Left lung (tissue), 14 donors: ENCODE measurements at places on chromosomes 2 and 18. TPM values are rescaled to one million over a fixed set of nuclear protein-coding genes. Genes with fewer than 3 reads are reported as not detected.
A peak's percentile ranks its signal among the peaks of the same experiment; 100 is the strongest.

DNA sequence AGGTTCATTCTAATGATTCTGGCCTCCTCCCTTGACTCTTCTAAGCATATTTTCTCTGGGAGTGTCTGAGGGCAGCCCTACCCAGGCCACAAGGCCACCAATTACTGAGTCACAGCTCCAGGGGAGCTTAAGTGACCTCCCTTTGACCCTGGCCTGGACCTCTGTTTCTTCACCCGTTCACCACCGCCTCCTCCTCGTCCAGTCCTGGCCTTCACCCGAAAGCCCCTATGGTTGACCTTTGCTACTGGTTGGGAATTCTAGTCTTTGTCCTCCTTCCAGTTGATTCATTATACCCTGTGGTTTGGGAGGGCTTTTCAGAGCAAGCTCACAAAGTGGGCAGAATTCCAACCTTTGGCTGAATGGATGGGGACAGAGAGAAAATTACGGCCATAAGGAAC lies 72.6 kb downstream of the NRP2 start:
- H3K36me3 ChIP-seq: no peaks in the 10 kb centered on the region
- H3K4me3 ChIP-seq: no peak overlapping the region
- peaks cover 13% of the 10 kb centered on the region for H3K4me1 ChIP-seq

DNA sequence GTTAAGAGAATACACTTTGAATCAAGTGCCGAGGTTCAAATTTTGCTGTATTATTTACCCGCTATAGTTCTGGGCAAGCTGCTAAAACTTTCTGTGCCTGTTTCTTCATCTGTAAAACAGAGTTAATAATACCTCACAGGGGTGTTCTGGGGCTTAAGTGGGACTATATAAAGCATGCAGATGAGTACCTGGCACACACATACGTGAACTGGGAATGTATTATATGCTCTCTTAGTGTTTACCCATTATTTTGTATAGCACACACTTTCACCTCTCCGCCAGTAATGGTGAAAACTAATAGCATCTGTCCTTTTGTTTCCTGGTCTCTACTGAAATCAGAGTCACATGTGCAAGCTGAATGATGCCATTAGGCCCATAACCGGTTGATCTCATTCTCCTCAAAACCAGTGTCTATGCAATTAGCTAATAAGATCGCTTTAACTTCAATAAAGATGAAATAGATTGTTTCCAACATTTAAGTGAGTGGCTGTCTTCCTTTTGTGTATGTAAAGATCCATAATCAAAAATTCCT lies 3.8 kb upstream of the CDKL4 start:
- no peaks in the 10 kb centered on the region for H3K4me1 ChIP-seq
- no peak for DNase-seq
- H3K27ac ChIP-seq: no peak overlapping the region
- peaks cover 30% of the 10 kb centered on the region for H3K36me3 ChIP-seq
- no peak overlapping the region for H3K4me3 ChIP-seq
- no peaks in the 10 kb centered on the region for H3K27me3 ChIP-seq

DNA sequence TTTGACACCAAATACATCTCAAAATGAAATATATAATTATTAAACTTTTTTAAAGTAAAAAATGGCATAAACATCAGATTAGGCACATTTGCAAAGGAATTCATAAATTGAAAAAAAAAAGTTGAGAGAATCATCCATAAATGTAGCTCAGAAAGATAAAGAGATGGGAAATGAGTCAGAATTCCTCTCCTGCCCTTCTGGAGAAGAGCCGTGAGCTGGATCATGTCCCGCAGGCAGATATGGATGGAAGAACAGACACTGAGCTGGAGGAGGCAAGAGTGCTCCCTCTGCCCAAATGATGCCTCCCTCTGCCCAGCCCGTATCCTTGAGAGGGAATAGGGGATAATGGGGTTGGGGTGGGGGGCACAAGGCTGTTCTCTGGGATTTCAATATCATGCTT lies 190.9 kb downstream of the TFCP2L1 start:
- H3K4me3 ChIP-seq: no peak overlapping the region
- H3K27ac ChIP-seq: no peak overlapping the region
- H3K27me3 ChIP-seq: no peaks in the 10 kb centered on the region
- no peak for DNase-seq
- H3K36me3 ChIP-seq: no peaks in the 10 kb centered on the region

DNA sequence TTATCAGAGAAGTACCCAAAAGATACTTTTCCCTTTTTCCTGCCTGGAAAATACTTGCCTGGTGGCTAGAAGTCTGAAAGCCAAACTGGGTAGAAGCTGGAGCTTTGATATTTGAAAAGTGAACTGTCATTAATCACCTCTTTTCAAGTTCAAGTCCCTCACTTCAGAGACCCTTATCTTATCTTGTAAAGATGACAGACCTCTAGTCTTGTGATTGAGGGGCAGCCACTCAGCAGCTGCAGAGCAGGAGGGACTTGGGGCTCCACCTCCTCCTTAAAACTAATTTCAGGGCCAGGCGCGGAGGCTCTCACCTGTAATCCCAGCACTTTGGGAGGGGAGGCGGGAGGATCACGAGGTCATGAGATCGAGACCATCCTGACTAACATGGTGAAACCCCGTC lies 64.2 kb upstream of the CDCA7 start:
- DNase-seq: no peak
- H3K27ac ChIP-seq: no peak overlapping the region
- no peaks in the 10 kb centered on the region for H3K4me1 ChIP-seq

- DNase-seq: no peak
- no peak overlapping the region for H3K27ac ChIP-seq
- H3K4me1 ChIP-seq: no peaks in the 10 kb centered on the region
- no peaks in the 10 kb centered on the region for H3K36me3 ChIP-seq
- no peaks in the 10 kb centered on the region for H3K27me3 ChIP-seq
- no peak overlapping the region for H3K4me3 ChIP-seq
Observed at GRCh38 chr2:162732946-162733698, 105.4 kb downstream of the KCNH7 start.

DNA sequence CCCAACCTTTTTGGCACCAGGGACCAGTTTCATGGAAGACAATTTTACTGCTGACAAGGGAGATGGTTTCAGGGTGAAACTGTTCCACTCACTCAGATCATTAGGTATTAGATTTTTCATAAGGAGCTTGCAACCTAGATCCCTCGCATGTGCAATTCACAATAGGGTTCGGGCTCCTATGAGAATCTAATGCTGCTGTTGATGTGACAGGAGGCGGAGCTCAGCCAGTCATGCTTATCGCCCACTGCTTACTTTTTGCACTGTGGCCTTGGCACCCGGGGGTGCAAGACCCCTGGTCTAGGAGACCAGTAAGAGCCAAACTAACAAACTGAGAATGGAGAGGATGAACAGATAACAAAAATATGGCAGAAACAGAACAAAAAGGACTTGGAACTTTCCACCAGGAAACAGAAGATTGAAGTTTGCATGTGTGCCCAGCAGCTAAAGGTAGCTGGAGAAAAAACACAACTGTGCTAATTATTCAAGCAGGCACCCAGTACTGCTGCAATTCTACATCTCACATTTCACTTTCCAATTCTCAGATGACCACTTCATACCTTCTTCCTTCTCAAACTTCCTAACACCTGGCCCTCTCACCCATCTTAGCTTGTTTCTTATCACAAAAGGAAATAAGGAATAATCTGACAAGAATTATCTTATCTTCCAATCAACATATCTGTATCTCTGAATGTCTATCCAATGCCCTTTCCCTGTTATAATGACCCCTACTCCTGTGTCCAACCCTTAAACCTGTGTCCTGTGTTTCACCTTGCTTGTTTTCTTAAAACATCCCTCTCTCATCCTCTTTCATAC lies 24.8 kb downstream of the SP3 start:
- no peak overlapping the region for H3K27ac ChIP-seq
- H3K27me3 ChIP-seq: no peaks in the 10 kb centered on the region
- DNase-seq: no peak
- peaks cover 4% of the 10 kb centered on the region for H3K4me1 ChIP-seq

DNA sequence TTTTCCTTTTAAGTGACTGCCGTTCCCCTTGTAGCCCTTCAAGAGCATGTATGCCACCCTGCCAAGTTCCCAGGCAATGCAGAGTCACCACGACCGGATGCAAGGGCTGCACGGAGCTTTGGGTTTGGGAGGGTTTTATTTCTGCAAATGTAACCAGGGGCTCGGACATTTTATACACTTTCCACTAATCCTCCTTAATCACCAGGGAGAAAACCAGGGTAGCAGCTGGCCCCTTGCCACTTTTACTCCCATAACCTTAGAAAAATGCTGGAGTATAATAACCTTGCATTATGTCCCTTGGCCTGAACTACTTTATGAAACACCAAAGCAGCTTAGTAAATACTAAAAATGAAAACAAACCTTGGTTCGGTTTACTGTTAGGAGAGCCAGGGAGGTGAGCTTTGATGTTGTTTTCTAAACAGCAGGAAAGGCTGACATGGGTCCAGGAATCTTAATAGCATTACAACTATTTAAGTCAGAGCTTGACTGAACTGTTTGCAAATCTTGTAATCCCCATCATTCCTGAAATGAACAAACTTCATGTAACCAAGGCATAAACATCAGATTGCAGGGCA lies 152.8 kb upstream of the RIOK3 start:
- peaks cover 17% of the 10 kb centered on the region for H3K36me3 ChIP-seq
- no peaks in the 10 kb centered on the region for H3K27me3 ChIP-seq
- no peak for DNase-seq

DNA sequence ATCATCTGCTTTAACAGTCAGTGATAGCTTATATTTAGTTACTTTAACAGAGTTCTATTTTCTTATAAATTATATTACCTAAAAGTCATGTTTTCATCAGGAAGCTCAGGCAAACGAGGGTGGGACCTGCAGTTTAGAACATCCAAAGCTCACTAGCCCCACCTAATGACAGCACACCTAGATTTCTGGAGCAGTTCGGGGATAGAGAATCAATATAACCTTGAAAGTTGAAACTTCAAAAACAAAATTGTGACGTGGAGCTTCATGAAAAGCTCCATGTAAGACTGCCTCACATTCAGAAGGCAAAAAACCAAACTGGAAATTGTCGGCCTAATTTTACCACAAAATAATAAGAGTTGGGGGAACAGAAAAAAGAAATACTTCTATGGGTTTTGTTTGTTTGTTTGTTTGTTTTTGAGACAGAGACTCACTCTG lies 185.9 kb upstream of the CCDC150 start:
- no peaks in the 10 kb centered on the region for H3K4me1 ChIP-seq
- H3K27me3 ChIP-seq: peaks cover 8% of the 10 kb centered on the region
- H3K27ac ChIP-seq: no peak overlapping the region
- no peaks in the 10 kb centered on the region for H3K36me3 ChIP-seq
- peak; percentile 21 for DNase-seq
- no peak overlapping the region for H3K4me3 ChIP-seq

GRCh38 chr2:68121873-68122679 lies 35.6 kb upstream of the PNO1 start:
- no peak overlapping the region for H3K4me3 ChIP-seq
- H3K27me3 ChIP-seq: no peaks in the 10 kb centered on the region
- DNase-seq: peak; percentile 85
- H3K36me3 ChIP-seq: no peaks in the 10 kb centered on the region

DNA sequence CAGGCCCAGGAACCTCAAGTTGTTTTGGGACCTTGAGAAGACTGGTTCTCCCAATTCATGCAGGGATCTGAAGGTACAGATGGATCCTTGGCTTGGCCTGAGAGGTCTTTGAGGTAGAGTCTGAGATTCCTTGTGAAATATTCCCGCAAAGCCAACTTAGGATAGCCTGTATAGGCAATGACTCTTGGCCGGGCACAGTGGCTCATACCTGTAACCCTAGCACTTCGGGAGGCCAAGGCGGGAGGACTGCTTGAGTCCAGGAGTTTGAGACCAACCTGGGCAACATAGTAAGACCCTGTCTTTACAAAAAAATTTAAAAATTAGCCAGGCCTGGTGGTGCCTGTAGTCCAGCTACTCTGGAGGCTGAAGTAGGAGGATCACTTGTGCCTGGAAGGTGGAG lies 40.4 kb downstream of the ANKMY1 start:
- H3K4me1 ChIP-seq: peaks cover 23% of the 10 kb centered on the region
- no peak overlapping the region for H3K27ac ChIP-seq

GRCh38 chr2:85734942-85735608 lies 18.7 kb upstream of the ATOH8 start:
- H3K27ac ChIP-seq: no peak overlapping the region
- DNase-seq: no peak
- no peaks in the 10 kb centered on the region for H3K27me3 ChIP-seq
- peaks cover 6% of the 10 kb centered on the region for H3K4me1 ChIP-seq
- no peak overlapping the region for H3K4me3 ChIP-seq

- H3K4me1 ChIP-seq: no peaks in the 10 kb centered on the region
- no peak overlapping the region for H3K4me3 ChIP-seq
- no peaks in the 10 kb centered on the region for H3K36me3 ChIP-seq
- DNase-seq: no peak
Observed at GRCh38 chr18:78894033-78894305, 85.6 kb upstream of the SALL3 start.

DNA sequence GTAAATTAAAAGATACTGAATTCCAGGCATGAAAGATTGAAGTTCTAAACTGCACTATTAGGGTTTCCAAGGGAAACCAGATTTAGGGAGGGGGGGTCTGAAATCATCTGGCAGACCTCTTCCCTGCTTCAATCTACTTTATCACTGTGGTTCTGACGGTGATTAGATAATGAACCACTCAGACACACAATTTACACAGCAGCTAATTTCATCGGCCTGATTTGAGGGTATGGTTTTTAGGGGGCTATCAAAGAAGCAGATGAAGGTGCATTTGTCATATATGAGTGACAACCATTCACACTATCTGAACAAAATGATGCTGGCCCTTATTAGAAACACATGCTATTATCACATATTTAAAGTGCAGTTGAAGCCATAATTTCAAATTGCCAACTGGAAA lies 106.0 kb downstream of the OLA1 start:
- DNase-seq: no peak
- no peak overlapping the region for H3K27ac ChIP-seq
- no peaks in the 10 kb centered on the region for H3K27me3 ChIP-seq
- no peaks in the 10 kb centered on the region for H3K4me1 ChIP-seq
- H3K4me3 ChIP-seq: no peak overlapping the region

DNA sequence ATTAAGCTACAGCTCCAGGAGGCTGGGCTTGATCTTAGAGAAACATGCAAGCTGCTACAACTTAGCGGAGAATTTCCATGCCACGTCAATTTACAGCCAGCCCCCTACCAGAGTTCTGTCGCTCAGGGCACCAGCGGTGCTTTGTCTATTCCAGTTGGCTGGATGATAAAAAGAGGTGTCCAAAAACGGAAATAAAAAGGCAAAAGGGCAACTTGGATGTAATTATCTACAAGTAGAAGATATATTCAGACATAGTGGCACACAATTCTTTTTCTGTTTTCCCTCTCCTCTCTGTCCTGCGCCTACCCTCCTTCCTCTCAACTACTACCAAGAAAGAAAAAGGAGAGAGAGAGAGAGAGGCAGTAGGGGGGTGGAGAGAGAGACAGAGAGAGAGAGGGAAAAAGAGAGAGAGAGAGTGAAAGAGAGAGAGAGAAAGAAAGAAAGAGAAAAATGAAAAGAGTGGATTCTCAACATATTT lies 363 bp upstream of the RFTN2 start:
- peak overlapping the region; percentile 19 for H3K4me3 ChIP-seq
- H3K27me3 ChIP-seq: no peaks in the 10 kb centered on the region
- H3K27ac ChIP-seq: peak overlapping the region; percentile 10

GRCh38 chr18:78448106-78448505 lies 531.5 kb upstream of the SALL3 start:
- no peak overlapping the region for H3K4me3 ChIP-seq
- no peaks in the 10 kb centered on the region for H3K27me3 ChIP-seq
- DNase-seq: no peak
- no peaks in the 10 kb centered on the region for H3K4me1 ChIP-seq
- H3K27ac ChIP-seq: no peak overlapping the region

- no peaks in the 10 kb centered on the region for H3K27me3 ChIP-seq
- H3K4me3 ChIP-seq: no peak overlapping the region
- no peaks in the 10 kb centered on the region for H3K36me3 ChIP-seq
Observed at GRCh38 chr18:59006461-59007067, 133.1 kb upstream of the SEC11C start.

Gene TMEFF2
- 0.18 TPM for polyA plus RNA-seq

Gene ATP6V1B1
- polyA plus RNA-seq: 4.6 TPM

Gene POTEJ
- 0.13 TPM for polyA plus RNA-seq

Gene SETBP1
- 21.5 TPM for polyA plus RNA-seq

Gene ELOA2
- 0.17 TPM for polyA plus RNA-seq

Gene GPR45
- polyA plus RNA-seq: not detected

Gene RTKN
- 59.5 TPM for polyA plus RNA-seq

Gene CCDC85A
- polyA plus RNA-seq: 2.5 TPM
